ENCODE measurements at places on chromosomes 5 and 9.

DNA sequence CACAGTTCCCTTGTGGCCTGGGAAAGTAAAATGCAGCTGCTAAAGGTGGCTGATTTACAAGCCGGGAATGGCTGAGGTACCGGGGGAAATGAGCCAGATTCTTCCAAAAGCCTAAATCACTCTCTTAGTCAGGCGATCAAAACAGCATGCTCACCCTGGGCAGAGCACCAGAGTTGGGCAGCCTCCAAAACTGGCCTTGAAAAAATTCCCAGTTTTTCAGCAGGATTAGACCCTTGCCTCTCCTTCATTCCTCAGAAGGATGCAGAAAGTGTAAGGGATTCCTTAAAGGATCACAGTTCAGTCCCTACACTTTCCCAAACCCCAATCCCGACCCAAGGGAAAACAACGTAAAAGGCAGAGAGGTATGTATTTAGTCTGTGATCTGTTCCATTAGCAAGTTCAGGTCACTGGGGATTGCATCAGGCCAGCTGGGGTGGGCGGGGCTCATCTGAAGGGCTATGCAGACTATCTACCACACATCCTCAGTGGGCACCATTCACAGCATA lies 16.9 kb downstream of the TMEM174 start:
- no peak for DNase-seq

- no peak for DNase-seq
Measured at GRCh38 chr5:31464081-31464480, 67.8 kb downstream of the DROSHA start.

DNA sequence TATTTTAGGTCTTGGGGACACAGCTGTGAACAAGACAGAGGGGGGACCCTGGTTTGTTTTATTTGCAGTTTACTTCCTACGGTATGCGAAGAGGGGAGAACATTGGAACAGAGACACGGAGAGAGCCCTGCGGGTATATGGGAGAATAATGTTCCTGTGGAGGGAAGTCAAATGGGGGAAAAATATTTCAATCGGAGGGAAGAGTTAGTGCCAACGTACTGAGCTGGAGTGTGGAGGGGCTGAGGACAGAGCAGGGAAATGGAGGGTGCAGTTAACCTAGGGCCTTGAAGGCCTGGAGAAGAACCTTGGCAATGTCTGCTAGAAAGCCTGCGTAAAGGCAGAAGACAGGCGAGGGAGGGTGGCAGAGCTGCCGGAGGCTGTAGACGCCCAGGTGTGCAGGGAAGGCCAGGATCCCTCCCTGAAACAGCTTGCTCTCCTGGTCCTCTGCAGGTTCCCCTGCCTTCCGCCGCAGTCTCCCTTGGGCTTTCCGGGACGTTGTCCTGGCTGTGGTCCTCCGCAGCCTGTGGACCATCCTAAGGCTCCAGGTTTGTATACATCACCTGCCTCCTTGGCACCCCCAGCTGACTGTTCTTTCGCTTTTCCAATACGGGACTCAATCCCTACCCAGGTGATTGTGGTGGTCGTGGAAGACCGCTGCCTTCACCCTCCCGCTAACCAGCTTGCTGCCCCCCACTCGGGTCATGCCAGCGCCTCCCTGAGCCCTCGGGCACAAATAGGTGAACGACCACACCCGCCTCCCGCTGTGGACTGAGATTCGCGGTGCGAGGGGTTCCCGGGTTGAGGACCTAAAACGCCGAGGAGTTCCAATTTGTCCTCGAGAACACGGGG lies 1.9 kb upstream of the RACK1 start:
- no peak for DNase-seq

DNA sequence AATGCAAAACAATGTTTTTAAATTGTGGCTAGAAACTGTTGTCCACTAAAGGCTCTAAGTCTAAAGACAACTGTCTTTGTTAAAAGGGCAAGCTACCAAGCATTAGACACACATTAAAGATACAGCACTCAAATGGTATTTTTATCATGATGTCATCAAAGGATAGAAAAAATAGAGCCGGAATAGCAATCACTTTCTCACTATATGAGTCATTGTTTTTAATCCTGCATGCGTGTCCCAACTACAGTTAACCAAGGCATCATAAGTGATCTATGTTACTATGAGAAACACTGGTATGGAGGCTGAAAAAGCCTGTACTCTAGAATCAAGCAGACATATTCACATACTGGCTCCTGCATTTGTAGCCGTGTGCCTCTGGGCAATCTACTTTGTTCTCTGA lies 1.9 kb upstream of the PJA2 start:
- peak; percentile 75 for DNase-seq

GRCh38 chr5:56900395-56900794 lies 9.0 kb upstream of the SETD9 start:
- no peak for DNase-seq

DNA sequence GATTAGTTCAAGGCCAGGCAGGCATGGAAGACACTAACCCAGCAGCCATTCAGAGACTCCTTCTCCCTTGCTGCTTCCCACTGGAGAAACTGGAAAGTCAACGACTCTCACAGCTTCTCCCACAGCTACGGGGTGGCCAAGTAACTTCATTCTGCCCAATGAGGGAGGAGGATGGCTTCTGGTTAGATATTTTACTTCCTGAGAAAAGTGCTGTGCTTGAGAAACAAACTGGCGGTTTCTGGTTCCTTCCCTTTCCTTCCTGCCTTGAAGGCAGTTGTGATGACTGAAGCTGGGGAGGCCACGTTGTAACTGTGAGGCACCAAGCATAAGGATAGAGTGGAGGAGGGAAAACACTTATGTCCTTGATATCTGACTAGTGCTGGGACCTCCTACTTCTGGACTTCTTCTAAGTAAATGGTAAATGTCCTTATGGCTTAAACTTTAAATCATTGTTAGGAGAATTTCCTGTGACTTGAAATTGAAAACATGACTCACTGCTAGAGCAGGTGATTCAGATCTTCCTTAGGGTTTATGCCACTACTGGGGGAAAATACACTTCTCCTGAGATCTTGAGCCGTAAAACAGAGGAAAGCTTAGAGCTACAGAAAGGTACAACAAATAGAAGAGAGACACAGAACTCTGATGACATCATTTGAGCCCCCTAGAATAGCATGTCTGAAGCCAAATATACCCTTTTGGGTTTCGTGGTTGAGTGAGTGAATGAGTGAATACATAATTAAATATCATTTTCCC lies 3.1 kb upstream of the GNPDA1 start:
- peak; percentile 77 for DNase-seq

DNA sequence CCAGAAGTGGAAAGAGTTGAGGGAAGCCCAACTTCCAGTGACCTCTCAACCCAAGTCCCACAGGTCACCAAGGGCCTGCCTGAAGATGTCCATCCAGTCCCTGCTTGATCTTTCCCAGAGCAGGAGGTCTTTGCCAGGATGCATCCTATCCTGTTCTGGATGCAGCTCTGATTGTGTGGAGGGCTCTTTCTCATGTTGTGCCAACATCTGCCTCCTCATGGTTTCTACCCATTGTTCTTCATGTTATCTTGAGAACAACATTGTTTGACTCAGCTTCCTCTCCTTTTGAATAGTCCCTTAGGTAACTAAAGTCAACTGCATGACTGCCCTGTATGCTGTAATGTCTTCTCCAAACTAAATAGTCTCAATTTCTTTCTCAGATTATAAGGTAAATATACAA lies 169.3 kb downstream of the CCDC192 start:
- no peak for DNase-seq

DNA sequence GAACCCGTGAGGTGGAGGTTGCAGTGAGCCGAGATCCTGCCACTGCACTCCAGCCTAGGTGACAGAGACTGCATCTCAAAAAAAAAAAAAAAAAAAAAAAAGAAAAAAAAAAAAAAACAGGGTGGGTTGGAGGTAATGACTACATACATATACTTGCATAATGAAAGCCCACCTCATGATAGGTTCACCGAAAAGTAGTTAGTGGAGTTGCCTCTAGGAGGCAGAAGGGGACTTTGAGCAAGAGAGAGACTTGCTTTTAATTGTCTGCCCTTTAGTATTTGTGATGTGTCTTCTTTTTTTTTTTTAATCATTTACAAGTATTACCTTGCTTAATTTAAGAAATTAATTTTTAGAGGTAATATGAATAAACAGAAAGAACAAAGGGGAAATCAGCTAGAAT lies 99.8 kb downstream of the PPARGC1B start:
- no peak for DNase-seq

DNA sequence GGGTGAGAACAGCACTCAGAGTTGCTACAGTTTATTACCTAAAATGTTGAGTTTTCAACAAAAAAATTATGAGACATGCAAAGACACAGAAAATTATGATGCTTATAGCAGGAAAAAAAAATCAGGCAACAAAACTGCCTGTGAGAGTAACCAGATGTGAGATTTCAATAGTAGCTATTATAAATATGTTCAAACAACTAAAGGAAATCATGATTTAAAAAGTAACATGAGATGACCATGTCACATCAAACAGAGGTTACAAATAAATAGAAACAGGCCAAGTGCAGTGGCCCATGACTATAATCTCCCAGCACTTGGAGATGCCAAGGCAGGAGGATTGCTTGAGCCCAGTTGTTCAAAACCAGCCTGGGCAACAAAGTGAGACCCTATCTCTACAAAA lies 12.1 kb upstream of the RIMOC1 start:
- DNase-seq = no peak

- no peak for DNase-seq
Measured at GRCh38 chr5:157164521-157164920, 1.5 kb downstream of the GARIN3 start.

GRCh38 chr9:112743216-112743836 lies 7.2 kb upstream of the SNX30 start:
- no peak for DNase-seq

GRCh38 chr5:31556461-31556860 lies 24.4 kb downstream of the C5orf22 start:
- no peak for DNase-seq

DNA sequence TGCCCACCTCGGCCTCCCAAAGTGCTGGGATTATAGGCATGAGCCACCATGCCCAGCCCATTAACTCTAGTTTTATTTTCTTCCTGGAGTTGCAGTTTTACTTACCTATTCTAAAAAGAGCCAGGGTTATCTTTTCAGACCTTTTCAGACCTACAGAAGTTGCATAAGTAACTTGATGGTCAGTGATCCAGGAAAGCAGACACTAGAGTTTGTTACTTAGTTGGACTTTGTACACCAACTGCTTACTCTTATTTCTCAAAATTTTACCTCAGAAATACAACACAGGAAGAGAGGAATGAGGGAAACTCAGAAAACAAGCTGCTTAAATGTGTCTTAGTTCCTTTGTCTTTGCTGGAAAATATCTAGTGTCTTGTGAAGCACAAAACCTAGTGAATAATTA lies 25.4 kb downstream of the RAD23B start:
- no peak for DNase-seq

- peak; percentile 46 for DNase-seq
Measured at GRCh38 chr5:139470821-139471300, at the start of gene SMIM33. Gene SMIM33, plus strand, starts transcription at chr5:139471004. Its CDS starts 118 bp downstream, at chr5:139471122.

- no peak for DNase-seq
Measured at GRCh38 chr5:126931963-126932660, 98.2 kb downstream of the MARCHF3 start.

DNA sequence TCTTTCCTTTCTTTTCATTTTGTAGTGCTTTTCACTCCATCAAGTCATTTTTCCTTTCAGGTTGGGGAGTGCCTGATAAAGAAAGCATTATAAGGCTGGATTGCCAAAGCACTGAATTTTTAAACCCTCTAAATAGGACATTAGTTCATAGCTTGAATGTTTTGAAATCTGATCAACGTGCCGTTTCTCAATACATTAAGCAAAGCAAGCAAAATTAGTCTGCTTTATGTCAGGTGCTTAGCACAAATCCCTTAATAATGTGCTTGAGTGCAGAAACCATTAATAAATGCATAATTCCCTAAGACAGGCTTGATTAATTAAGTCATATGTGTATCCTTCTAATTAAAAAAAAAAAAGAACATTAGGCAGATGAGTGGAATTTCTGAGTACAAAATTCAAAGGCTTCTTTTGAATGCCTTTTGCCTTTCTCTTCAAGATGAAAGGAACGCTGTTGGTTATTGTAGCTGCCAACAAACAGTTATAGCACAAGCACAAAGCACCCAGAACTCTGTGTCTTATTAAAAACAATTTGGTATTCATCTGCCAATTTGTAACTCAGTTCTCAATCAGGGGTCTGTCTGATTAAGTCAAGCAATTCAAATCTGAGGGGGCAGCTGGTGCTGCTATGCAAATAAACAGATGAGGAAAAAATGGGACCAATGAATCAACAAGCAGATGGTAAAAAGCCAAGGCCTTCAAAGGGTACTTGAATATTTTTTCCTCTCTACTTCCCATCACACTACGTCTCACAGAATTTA lies 233.7 kb downstream of the TLE1 start:
- DNase-seq = no peak

GRCh38 chr5:164672931-164673694 lies 1167.7 kb downstream of the MAT2B start:
- DNase-seq = no peak

DNA sequence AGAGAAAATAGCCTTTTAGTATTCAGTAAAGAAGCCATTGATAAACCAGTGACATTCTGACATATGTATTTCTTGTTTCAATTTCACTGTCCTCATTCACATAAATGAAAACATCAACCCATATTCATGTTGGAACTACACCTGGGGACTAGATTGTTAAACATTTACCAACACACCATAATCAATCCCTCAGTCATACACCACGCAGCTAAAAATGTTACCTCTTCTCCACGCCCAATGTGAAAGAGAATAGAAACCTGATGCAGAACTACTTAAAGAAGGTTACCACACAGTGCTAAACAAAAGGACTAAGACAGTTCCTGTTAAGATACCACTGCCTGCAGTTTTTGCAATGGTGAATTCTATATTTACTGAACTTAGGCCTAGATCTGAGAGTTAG lies 518.9 kb downstream of the PRELID2 start:
- DNase-seq = no peak

- peak; percentile 72 for DNase-seq
Measured at GRCh38 chr5:138336952-138337684, 948 bp upstream of the FAM53C start.

DNA sequence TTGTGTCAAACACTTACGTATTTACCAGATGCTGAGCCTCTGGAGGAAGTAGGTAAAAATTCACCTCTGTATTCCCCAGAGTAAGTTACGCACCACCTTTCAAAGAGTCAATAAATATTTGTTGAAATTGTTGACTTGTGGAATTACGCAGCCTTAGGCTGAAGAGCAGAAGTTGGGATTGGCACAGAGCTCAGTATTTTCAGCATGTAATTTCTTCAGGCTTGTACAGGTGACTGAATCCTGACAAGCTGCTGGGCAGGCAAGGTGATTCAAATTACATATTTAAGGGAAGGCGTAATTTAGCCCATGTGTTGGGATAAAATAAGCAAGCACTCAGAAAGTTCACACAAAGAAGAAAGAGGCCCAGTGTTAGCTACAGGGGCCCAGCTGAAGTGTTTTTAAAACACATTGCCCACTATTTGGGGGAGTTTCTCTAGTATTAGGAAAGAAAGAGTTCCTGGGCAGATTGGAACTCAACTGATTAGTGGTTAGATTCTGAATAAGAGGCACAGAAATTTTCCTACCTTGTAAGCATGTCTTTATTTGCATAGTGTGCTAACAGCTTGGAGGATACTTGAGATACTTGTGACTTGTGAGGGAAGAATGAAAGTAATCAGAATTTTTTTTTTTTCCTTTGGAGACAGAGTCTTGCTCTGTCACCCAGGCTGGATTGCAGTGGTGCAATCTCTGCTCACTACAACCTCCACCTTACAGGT lies 165.3 kb upstream of the FBXL7 start:
- no peak for DNase-seq

Data from CD4-positive, alpha-beta T cell treated with Interleukin-4 for 4 hours (primary cell).